ENCODE measurements at places on chromosomes 1 and 21.

- peak; percentile 56 for DNase-seq
These were observed 26.2 kb upstream of the MAP3K7CL start for GRCh38 chr21:29104239-29104708.

DNA sequence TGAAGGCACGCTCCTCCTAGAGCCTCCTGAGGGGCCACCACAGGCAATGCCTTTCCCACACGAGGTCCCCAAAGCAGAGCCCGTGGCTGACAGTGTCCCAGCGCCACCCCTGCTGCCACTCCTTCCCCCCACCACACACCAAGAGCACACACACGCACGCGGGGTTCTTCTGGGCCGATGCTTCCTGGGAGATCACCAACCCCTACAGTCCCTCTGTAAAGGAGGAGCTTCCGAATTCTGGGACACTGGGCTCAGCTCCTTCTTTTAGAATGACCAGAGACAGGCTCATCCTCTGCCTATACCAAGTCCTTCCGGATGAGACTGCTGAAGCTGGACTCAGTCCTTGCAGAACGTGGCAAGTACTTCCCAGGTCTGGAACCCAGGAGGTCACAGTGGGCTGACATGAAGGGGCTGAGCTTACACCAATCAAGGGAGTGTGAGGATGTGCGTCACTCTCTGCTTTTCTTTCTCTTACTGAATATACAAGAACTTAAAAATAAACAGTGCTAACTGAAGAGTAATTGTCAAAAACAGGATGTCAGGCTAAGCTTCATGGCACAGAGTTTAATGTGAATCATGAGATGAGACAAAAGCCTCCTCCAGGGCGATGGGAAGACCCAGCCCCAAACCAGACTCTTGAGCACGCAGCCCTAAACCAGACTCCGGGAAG is 12.7 kb downstream of the SSU72 start:
- DNase-seq: no peak

DNA sequence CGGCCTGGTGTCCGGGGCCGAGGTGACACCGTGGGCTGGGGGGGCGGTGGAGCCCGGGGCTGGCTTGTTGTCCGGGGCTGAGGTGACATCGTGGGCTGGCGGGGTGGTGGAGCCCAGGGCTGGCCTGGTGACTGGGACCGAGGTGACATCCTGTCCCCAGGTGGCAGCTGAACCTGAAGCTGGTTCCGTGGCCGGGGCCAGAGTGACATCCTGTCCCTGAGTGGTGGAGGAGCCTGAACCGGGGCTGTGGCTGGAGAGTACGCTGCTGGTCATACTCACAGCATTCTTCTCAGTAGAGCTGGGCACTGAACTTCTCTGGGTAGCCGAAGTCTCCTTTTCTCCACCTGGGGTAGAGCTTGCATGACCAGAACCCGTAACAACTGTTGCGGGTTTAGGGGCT is 15.8 kb downstream of the THBS3 start:
- DNase-seq: no peak

GRCh38 chr1:223006371-223006770 is 136.7 kb downstream of the TLR5 start:
- no peak for DNase-seq

- no peak for DNase-seq
These were observed 6.2 kb downstream of the TMEM59 start for GRCh38 chr1:54046671-54047383.

- no peak for DNase-seq
These were observed at the start of gene PCSK9 for GRCh38 chr1:55039342-55040082. TSS of gene PCSK9 (plus strand) at chr1:55039548. CDS start at chr1:55039838, 290 bp downstream.

DNA sequence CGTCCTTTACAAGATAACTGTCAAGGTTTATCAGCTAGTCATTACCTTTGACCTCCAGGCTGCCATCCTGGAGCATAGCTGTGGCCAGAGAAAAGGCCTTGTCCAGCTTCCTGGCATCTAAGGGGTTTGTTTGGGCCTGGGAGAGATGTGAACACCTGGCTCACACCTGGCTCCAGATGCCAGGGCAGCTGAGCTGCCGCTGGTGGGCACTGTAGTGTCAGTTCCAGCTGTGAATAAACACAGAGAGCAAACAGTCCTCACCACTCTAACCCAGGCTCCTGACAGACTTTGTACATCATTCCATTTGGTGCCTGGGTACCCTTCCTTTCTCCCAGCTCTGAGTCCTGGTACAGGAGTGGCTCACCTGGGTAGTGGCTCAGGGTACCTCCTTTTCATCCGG is 14.3 kb upstream of the KCNA10 start:
- DNase-seq: no peak

DNA sequence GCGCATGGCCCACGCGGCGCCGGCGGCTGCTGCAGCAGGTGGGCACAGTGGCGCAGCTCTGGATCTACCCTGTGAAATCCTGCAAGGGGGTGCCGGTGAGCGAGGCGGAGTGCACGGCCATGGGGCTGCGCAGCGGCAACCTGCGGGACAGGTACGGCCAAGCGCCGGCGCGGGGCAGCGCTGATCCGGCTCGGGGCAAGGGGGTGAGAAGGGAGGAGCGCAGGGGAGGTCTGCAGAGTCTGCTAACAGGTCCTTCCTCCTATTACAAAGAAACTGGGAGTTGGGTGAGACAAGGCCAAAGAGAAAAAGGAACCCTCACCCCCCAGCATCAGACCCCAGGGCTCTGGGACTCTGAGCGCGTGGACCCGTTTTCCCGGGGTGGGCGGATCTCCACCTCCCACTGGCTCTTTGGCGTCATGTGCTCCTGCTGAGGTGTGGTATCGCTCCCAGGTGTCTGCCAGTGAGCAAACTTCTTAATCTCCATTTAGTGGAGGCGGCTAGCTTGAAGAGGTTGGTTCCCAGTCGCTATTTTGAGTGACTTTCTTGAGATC is 431 bp downstream of the MTARC1 start:
- DNase-seq: no peak

GRCh38 chr1:16391411-16391810 is 24.4 kb downstream of the SZRD1 start:
- no peak for DNase-seq

GRCh38 chr1:69551476-69552324 is 16.0 kb upstream of the LRRC7 start:
- DNase-seq: no peak

- no peak for DNase-seq
These were observed 22.9 kb upstream of the EPS8L3 start for GRCh38 chr1:109786531-109787021.

DNA sequence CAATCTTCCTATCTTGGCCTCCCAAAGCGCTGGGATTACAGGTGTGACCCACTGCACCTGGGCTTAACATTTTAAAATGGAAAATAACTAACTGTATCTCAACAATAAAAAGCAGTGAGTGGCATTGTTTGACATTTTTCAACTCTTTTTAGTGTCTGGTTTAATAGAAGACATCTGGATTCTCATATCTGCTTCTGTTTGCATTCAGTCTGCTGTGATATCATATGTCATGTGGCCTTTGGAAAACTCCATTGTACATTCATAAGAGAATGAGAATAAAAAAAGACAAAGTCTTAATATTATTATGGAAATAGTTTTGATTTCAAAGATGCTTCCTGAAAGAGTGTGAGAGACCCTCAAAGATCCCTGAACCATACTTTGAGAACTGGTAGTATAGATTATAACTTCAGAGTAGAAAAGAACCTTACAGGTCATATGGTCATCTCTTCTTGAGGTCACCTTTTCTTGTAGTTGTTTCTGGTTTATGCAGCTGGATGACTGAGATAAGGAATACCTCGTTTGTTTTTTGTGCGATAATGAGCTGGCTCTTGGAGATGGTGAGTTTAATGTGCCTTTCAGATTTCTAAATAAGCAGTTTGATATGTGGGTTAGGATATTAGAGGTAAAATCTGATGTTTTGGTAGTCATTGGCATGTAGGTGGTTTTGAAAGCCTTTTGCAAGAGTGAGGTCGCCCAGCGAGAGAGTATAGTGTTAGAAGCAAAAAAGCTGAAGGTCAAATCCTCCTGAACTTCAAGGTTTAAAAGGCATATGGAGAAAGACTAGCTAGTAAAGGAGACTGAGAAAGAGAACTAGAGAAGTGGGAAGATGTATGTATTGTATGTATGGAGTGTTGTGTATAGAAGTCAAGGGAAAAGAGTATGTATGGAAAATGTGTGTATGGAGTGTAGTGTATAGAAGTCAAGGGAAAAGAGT is 17.2 kb downstream of the CEP350 start:
- no peak for DNase-seq

All from epithelial cell of proximal tubule (primary cell).